Pulmonary artery endothelial cell (primary cell): ENCODE measurements at places on chromosomes 7 and 10. TPM values are rescaled to one million over a fixed set of nuclear protein-coding genes. Genes with fewer than 3 reads are reported as not detected.

The KCND2 gene
- total RNA-seq, result not detected in 2 replicates

The EGR2 gene
- 0.04 and 0.07 TPM in 2 replicates for total RNA-seq

The ZWINT gene
- 51.4 and 80.9 TPM in 2 replicates for total RNA-seq

The TCERG1L gene
- not detected in 2 replicates for total RNA-seq

The AKR1C4 gene
- not detected in 2 replicates for total RNA-seq

The DPYSL4 gene
- total RNA-seq, result 10.5 and 14.1 TPM in 2 replicates

The CABCOCO1 gene
- total RNA-seq, result 0.33 TPM in 1 of 2 replicates, not detected in the other

The ACHE gene
- 0.33 and 0.81 TPM in 2 replicates for total RNA-seq

The MSMB gene
- total RNA-seq, result not detected in 2 replicates

The GATAD1 gene
- total RNA-seq, result 16.0 and 17.7 TPM in 2 replicates

The IDI1 gene
- total RNA-seq, result 67.0 and 96.2 TPM in 2 replicates

- DNase-seq, result no peak
These were observed 627 bp upstream of the SSMEM1 start for GRCh38 chr7:130207033-130207432.

DNA sequence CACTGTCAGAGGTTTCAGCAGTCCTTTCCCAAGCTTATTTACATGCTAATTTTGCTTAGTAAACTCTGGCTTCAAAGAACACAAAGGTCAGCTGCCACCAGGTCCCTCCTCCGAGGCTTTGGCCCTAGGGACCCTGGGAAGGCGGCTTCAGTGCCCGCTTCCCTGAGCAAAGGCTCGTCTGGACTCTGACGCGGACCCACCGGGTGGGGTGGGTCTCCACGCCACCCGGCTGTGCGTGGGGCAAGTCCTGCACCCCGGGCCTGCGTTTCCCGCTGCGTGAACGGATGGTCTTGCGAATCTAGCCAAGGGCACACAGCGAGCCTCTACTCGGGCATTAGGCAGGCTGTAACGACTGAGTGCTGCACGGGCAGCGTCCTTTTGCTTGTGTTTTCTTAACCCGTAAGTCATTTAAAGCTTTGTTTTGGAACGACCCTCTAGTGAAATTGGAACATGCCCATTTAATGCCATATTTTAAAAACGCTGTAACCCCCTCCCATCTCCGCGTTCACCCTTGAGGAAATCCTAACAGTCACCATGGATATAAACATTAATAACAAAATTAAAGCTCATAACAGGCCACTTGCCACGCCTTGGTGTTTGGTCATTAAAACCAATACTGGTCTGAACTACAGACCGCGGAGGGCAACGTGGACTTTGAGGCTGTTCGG lies 828 bp downstream of the BNIP3 start:
- DNase-seq, result no peak

- DNase-seq, result no peak
These were observed 57.7 kb downstream of the SLIT1 start for GRCh38 chr10:97128039-97128492.

DNA sequence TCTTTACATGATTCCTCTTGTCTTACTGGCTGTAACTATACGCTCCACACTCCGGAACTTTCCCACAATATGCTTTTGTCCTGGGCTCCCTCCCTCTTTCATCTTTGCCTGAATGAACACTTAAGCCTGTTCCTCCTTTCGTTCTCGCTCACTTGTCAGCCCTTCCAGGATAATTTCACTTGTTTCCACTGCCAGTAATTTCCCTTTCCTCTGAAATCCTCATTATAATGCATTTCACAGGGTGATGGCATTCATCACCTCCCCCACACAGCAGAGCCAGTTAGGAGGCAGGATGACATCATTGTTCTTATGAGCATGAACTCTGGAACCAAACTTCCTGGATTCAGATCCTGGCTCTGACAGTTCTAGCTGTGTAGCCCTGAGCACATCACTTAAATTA lies 372.6 kb downstream of the GPR158 start:
- peak; percentile 11 for DNase-seq

DNA sequence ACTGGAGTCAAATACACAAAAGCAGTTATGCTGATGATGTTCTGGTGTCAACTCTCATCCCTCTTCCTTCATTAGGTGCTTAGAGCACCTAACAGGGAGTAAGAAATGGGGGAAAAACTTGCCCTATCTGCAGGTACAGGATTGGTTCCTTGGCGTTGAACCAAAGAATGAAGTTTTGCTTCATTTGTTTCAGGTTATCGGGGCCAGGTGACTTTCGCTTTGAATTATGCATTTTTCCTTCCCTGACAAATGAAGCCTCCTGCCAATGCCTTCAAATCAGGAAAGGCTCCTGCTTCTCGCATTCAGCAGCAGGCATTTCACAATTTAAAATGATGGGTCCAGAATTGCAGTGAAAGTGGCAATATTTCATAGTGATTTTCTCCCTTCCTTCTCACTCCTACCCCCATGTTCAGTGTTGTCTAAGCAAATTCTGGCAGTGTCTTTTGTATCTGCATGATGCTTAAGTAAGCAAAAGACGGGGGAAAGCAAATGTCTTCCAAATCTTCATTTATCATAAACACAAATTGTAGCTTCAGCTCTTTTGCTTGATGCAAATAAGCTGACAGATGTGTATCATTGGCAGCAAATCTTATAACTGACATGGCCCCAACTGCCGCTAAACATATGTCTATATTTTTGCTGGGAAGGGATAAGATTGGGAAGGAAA lies 29.4 kb downstream of the DNAJB9 start:
- no peak for DNase-seq

DNA sequence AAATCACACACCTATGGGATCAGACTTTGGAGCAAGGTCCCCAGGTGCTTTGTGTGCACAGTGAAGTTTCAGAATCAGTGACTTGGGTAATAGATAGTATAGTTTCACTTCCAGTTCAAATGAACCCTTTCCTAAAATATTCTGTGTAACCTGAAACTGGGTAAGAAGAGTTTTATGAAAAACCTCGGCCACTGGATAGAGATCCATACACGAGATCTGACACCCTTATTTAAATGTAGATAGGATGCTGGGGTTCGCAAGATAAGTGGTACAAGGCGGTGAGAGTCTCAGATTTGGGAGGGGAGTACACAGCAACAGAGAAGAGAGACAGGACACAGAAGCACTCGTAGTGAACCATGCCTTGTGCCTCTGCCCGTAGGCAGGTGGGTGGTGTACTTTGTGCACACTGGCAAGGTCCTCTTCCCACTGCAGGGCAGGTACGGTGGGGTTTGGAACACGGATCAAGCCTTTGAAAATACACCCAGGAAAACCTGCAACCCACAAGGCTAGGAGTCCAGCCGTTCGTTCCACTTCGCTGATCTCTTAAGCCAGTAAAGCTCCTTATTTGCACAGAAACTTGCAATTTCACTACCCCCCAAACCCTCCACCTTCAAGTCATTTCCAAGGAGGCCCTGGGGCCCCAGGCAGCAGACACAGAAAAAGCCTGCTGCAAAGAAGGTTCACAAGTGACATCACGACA lies 162.8 kb downstream of the USP6NL start:
- DNase-seq, result no peak

- DNase-seq, result peak; percentile 71
These were observed 74.7 kb upstream of the ITGB1 start for GRCh38 chr10:33032654-33033151.

DNA sequence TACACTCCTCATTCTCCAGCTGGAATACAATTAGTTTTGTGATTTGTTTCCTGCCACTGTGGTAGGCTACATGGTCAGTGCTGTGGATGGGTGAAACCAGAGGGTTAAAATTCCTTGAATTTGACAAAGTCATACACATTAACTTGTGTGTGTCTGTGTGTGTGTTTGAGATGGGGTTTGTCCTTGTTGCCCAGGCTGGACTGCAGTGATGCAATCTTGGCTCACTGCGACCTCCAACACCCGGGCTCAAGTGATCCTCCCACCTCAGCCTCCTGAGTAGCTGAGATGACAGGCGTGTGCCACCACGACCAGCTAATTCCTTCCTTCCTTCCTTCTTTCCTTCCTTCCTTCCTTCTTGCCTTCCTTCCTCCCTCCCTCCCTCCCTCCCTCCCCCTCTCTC lies 24.8 kb upstream of the GIMAP8 start:
- no peak for DNase-seq

DNA sequence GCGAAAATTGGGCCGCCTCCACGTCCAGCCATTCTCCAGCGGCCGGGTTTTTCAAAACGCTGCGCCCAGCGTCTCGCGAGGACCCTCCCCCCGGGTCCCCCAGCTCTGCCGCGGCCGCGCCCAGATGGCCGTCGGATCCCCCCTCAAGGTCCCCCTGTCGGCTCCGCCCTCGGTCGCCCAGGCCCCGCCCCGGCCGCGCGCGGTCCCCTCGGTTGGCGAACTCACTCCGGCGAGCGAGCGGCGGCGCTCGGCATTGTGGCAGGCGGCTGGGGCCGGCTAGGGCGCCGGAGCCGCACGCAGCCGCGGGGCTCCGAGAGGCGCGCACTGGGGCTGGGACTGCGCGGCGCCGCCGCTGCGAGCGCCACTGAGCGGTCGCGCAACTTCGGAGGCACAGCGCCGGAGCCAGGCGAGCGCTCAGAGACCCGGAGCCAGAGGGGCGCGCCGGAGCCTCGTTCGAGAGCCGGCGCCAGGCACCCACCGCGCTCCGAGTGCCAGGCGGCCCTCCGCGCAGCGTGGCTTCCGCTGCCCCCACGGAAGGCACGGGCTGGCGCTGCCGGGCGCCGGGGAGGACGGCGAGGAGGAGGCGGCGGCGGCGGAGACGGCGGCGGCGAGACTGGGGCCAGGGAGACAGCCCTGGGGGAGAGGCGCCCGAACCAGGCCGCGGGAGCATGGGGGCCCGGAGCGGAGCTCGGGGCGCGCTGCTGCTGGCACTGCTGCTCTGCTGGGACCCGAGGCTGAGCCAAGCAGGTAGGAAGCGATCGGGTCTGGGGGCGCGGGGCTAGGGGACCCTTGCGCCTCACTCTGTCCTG lies at the start of gene UNC5B:
UNC5B (plus strand) TSS at position 253 of the 809 bp plus-strand sequence; CDS start at position 669, 416 bp downstream.
- DNase-seq, result peak; percentile 49

GRCh38 chr10:25522294-25522693 lies 347.5 kb downstream of the GPR158 start:
- no peak for DNase-seq

DNA sequence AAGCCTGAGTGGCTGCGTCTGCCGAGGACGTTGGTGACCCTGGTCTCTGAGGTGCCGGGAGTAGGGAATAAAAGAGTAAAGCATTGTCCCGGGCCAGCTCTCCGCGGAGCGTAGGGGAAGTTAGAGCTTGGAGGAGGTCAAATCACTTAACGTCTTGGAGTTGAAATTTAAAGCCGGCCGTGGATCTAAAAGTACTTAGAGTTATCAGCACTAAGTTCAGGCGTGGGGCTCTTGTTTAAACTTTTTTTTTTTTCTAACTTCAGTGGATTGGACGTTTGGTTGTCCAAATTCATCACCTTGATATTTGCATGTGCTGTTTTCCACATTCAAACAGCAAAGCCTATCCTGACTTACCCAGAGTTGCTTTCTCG lies 700 bp downstream of the NIPSNAP2 start:
- no peak for DNase-seq

DNA sequence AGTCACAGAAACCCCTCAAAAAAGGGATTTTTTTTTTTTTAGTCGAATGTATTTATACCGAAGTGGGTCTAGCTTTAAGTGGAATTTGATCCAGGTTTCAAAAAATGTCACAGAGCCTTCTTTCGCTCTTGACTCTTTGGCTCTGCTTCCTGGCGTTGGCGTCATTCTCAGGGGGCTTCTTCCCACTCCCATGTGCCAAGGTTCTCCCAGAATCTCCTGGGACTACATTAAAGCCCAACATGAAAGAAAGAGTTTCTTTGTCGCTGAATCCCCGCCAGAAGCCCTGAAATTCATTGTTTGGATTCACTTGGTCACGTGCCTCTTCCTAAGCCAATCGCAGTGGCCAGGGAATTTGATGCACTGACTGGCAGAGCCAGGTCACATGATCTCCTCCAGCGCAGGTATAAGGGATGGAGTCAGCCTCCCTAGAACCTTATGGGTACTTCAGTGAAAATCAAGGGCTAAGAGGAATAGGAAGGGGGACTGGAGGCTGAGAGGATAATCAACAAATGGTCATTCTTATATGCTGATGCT lies 101.2 kb downstream of the RPS24 start:
- no peak for DNase-seq

GRCh38 chr7:9125246-9125645 lies 691.8 kb downstream of the NXPH1 start:
- no peak for DNase-seq

DNA sequence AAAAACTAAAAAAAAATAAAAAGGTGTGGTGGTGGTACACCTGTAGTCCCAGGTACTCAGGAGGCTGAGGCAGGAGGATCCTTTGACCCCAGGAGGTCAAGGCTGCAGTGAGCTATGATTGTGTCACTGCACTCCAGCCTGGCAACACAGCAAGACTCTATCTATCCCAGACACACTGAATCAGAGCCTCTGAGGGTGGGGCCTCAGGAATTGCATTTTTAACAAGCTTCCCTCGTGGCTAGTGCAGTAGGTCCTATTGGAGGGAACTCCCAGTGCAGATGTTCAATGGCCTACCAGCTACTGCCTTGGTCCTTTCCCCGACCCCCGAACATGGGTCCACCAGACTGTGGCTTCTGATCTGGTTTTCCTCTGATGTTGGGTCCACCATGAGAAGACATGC lies 14.9 kb downstream of the STRA8 start:
- no peak for DNase-seq

GRCh38 chr7:91852263-91852741 lies 28.2 kb downstream of the MTERF1 start:
- DNase-seq, result peak; percentile 32
